ENCODE measurements at places on chromosomes 4 and X.

DNA sequence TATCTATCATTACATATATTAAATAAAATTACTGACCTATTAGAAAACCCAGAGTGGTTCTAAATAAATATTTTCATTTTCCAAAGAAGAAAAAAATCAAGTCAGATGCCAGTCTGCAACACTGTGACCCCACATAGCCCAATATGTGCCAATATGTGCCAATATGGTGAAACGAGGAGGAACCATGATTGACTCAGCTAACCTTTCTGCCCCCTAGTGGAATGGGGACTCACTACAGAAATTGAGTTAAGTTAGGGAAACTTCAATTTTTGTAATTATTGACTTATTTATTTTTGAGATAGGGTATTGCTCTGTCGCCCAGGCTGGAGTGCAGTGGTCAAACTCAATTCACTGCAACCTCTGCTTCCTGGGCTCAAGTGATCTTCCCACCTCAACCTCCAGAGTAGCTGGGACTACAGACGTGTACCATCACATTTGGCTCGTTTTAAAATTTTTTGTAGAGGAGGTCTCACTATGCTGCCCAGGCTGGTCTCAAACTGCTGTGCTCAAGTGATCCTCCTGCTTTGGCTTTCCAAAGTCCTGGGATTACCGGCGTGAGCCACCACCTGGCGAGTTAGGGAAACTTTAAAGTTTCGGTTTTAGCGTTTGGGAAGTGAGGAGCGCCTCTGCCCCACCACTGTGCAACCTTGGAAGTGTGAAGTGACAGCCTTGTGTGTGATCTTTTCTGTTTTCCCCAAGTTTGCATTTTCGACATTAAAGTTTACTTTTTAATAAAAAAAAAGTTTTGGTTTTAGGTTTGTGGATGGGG lies 116.8 kb upstream of the SHISA3 start:
- DNase-seq: no peak

DNA sequence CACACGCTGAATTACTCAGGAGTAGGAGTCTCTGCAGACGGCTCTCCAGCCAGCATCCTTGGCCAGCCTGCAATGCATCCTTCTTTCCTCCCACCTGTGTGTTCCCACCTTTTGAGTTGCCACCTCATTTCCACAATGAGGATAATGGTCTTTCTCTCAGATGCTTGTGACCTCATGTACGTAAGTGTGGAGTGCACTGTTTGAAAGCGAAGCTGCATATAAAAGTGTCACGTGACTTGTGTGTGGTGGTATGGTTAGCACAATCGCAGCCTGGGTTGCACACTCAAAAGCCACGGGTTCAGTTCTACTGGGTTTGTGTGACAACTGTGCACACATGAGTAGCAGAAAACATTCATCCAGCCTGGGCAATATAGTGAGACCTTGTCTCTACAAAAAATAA lies 12.0 kb upstream of the MFAP3L start:
- DNase-seq: no peak

DNA sequence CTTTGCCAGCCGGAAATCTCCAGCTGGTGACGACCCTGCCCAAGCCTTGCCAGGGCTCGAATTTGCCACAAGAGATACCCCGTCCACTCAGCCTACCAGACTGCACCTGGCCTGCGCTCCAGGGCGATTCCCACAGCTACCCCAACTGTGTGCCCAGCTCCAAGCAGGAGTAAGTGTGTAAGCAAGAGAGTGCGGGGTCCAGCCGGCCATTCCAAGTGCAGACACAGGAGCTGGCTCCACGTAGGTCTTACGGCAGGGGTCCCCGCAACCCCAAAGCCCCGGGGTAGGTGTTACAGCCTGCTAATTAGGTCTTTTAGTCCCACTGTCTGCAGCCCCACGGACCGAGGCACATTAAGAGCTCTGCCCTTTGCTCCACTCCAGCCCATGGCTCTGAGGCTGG lies 1305.2 kb downstream of the ARAP2 start:
- DNase-seq: no peak

DNA sequence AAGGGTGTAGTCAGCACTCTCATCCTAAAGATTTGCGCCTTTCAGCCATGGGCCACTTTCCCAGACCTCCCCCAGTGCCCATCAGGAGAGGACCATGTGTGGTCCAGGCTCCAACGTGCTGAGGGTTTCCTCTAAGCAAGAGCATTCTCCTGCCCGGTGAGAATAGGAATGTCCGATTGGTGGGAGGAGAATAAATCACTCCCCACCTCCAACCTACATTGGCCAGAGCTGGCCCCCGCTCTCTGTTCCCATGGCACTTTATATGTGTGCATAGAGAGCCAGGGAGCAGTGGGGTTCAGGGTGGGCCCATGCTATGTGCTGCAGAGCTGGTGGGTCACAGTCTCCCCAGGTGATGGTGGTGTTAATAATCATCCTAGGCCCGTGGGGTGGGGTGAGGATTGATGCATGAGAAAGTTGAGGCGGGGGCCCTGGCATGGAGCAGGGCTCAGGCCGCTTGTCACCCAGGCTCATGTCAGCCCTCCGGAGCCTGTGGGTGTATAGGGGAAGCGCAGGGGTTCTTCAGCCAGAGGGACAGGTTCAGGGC lies 6.8 kb upstream of the SORCS2 start:
- no peak for DNase-seq

DNA sequence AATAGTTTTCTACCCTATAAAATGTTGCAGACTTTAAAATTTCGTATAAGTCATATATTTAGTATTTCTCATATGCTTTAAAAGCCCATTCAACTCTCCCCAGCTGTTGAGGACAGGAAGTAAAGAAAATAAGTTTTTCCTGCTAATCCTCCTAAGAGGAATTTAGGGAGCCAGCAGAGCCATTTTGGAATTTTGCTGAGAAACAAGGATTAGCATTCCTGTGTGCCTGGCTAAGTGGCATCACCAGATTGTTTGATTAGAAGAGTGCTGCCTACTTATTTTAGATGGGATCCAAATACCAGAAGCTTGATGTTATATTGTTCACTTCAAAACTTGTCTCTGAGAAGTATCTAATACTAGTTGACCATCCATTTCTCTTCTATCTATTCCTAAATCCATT lies 131.2 kb upstream of the HHIP start:
- no peak for DNase-seq

GRCh38 chr4:74376888-74377483 lies 12.0 kb downstream of the EREG start:
- DNase-seq: peak; percentile 4

- DNase-seq: no peak
These were observed 40.8 kb downstream of the PDE5A start for GRCh38 chr4:119587796-119588195.

- no peak for DNase-seq
These were observed 999 bp downstream of the NAP1L5 start for GRCh38 chr4:88696630-88697029.

DNA sequence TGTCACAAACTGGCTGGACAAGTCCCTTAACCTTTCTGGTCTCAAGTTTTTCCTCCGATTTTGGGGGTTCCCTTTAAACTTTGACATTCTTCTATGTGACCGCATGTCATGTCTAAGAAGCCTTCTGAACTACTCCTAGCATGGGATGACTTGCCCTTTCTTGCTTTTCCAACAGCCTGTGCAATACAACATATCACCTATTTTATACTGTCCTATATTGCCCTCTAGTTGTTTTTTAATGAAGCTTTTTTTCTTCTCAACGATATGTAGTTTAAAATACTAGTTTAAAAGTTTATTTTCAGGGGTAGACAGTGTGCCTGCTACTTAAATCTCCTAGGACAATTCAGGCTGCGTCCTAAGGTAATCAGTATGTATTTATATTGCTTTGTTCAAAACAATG lies 1.0 kb upstream of the IGBP1 start:
- DNase-seq: no peak

- no peak for DNase-seq
These were observed 18.7 kb upstream of the PLCXD1 start for GRCh38 chrX:262381-262909.

- no peak for DNase-seq
These were observed 334.9 kb downstream of the HNRNPD start for GRCh38 chr4:82038936-82039335.

DNA sequence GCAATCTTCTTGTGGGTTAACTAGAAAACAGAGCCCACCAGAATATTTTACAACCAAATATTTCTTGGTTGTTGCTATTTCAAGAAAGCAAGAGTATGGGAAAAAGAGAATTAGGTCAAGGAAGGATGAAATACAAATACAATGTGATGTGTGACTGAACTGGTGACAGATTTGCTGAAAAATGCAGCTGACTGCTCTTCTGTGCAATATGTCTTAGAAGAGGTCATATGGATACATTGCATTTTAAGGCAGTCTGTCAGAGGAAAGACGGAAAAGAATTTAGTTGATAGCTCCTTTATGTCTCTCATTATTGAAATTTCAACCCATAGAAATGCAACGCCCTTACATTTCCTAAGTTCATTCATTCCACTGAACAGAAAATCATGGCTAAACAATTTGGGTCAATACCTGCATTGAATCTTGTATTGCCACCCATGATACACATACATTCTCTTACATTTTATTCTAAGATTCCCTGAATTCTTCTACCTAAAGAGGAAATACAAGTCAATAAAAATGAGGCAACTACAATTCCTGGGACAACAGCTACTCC lies 423.1 kb downstream of the ADAM29 start:
- DNase-seq: no peak

- no peak for DNase-seq
These were observed 130.5 kb downstream of the SMIM20 start for GRCh38 chr4:26044524-26044923.

GRCh38 chrX:130552444-130553073 lies 150.8 kb downstream of the RBMX2 start:
- DNase-seq: no peak

DNA sequence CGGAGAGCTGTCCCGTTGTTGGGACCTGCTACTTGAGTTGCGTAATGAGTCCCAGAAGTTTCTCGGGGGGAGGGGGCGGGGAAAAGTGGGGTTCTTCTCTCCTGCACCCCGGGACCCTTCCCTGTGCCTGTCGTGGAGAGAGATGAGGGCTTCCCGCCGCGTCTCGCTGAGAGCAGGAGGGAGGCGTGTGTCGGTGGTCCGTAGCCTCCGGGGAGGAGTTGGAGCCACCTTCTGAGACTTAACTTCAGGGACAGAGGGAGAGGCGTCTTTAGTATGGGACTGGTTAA lies 698 bp downstream of the AFF1 start:
- no peak for DNase-seq

- no peak for DNase-seq
These were observed 293.1 kb downstream of the CAMK2D start for GRCh38 chr4:113468165-113469022.

DNA sequence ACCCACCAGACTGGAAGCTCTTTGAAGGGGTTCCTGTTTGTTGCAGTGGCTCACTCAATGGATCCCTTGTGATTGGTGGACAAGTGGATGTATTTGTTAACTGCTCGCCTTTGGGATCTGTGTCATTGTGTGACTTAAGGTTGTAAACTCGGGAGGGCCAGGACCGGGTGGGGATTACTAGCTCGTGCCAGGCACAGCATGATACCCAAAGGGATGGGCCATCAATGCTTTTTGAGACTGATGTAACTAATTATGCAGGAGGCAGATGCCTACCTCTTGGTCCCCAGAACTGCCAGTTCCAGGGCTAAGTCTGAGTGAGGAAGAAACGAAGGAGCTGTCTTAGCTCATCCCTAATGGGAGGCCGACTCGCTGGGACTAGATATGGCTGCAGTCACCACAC lies 27.7 kb downstream of the UTP14A start:
- no peak for DNase-seq

DNA sequence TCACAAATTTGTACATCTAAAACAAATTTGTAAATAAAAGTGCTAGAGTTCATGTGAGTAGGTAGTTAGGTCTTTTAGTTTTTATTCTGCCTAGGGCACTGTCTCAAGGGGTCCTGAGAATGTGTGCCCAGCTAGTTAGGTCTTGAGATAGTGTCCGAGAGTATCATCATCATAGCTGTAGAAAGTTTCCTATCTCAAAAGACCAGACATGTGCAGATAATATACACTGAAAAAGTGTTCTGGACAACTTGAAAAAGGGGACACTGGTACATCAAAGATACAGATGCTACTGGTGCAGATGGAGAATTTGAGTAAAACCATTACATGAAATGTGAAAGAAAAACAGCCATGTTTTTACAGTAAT lies 1.8 kb upstream of the ZCCHC4 start:
- DNase-seq: no peak

- DNase-seq: no peak
These were observed 103.2 kb upstream of the PABPC5 start for GRCh38 chrX:91331476-91331875.

DNA sequence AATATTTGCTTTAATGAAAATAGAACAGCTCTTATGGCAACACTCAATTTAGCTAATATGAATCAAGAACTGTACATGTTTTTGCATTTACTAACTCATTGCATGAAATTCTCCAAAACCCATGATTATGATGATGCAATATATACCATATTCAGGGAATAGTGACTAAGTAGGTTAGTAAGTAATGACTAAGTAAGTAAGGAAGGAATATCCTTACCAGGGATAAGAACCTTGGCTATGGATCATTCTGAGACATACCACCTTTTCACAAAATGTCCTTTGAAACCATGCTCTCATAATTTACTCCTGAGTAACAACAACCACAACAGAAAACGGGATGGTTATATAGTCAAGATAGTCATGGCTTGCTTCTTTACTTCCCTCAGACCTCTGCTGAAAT lies 1513.0 kb downstream of the STIM2 start:
- no peak for DNase-seq

GRCh38 chr4:140703463-140703862 lies 52.7 kb downstream of the TBC1D9 start:
- no peak for DNase-seq

DNA sequence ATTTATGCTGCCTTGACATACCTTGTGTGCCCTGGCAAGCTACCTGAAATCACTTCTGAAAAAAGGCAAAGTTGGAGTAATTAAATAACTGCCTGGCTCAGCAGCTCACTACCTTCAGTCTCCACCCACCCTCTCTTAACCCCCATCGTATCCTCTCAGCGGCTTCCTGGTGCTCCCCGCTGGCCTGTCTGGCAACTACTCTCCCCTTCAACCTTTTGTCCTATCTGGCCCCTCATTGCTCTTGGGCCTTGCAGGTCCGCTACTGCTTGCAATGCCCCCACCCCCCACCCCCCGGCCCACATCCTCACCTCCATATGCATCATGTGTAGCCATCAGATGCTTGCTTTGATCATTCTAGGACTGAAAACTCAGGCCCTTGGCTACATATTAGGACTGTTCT lies 34.5 kb downstream of the PRPS1 start:
- DNase-seq: no peak

DNA sequence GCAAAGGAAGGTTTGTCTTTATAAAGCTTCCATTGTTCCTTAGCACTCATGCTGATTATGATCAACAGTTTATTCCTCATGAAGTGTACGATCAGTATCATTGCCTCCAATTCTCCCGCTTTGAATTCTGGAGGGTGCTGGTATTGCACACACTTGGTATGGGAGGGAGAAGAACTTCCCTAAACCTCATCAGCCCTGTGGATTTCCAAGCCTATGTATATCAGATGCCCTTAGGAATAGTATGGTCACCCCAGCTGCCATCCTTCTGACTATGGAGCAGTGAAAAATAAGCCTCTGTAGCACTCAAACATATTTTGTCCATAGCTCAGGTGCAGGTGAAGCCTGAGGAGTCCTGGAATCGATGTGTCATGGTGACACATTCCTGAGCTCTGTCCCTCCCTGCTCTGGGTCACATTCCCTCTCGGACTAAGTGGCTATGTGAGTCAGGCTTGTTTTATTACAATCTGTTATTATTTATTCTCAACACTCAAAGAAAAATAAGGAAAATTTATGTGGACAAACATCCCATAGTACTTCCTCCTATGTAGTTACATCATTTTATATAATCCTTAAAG lies 2.0 kb upstream of the ZDHHC9 start:
- no peak for DNase-seq

- DNase-seq: no peak
These were observed 113.2 kb downstream of the ARSF start for GRCh38 chrX:3154386-3154975.

- no peak for DNase-seq
These were observed 87.5 kb upstream of the RBPJ start for GRCh38 chr4:26233350-26233749.
